Right ventricle myocardium superior (tissue), 1 donor: ENCODE measurements at places on chromosomes 7 and 10. TPM values are rescaled to one million over a fixed set of nuclear protein-coding genes. Genes with fewer than 3 reads are reported as not detected.

The LIPM gene
- not detected for total RNA-seq

- no peak for DNase-seq
Observed at GRCh38 chr10:47264797-47265281, 35.2 kb upstream of the GDF10 start.

The ADAMTS14 gene
- 0.16 TPM for total RNA-seq

DNA sequence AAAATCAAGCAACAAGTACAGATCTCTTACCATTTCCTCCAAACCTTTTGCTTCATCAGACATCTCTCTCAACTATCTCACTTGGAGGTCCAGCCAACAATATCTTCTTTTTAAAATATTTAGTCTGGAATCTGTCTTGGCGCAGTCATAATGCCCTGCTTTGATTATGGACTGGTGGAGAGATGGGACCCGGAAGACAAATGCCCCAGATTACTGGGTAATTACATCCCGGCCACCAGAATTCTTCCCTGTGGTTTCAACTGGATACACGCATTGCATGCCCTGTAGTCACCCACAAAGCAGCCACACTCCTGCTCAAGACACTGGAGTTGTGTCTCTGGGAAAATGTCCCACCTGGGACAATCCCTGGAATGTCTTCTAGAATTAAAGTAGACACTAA, 65.5 kb downstream of the BPGM start:
- no peak for DNase-seq

GRCh38 chr7:118420888-118421287, 196.4 kb downstream of the ANKRD7 start:
- DNase-seq = no peak

DNA sequence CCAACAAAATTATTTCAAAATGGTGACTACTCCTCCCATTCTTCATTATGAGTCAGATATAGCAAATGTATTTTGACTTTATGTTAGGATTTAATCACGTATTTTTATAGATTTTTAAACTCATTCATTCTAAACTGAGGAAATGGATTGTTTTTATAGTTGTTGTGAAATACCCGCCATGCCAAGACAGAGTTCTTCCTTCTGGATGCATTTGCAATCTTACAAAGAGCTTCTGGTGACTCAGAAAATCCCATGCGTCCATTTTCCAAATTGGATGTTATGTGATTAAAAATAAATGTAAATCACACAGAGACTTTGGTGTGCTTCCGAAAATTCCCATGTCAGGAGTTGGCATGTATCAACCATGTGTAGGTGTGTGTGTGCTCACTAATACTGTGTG, 179.3 kb downstream of the TRIL start:
- DNase-seq = no peak

The SFTPA2 gene
- total RNA-seq = 0.27 TPM

GRCh38 chr7:105941596-105941995, 21.5 kb upstream of the CDHR3 start:
- no peak for DNase-seq

- DNase-seq = no peak
Observed at GRCh38 chr10:75613685-75614504, 182.5 kb downstream of the LRMDA start.

DNA sequence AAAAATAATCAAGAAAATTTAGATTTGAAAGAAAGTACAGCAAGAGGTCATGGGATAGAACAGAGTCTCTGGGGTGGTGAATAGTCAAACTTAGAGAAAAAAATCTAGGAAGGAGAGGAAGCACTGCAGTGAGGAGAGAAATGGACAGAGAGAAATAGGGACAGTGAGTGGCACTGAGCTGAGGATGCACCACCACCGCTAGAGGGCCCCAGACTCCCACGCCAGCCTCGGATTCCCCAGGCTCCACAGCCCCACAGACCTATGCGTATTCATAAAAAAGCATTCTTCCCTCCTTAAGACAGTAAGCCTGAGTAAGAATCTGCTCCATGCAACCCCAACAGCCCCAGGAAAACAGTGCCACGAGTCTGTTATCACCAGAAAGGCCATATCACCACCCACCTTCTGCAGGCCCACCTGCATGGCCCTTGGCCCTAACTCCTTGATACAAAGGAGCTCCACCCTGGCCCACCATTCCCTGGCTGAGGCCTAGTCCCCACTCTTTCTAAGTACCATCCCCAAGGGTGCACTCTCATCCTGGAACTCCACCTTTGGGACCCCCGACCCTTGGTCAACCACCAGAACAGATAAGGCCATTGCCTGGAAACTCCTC, 91.0 kb downstream of the ALOX5 start:
- DNase-seq = peak; percentile 83

- DNase-seq = no peak
Observed at GRCh38 chr10:119947300-119947699, 54.8 kb downstream of the SEC23IP start.

GRCh38 chr7:36245684-36246299, 92.7 kb downstream of the EEPD1 start:
- no peak for DNase-seq

The OPN4 gene
- total RNA-seq = 0.40 TPM

The SUGCT gene
- total RNA-seq = 8.4 TPM

DNA sequence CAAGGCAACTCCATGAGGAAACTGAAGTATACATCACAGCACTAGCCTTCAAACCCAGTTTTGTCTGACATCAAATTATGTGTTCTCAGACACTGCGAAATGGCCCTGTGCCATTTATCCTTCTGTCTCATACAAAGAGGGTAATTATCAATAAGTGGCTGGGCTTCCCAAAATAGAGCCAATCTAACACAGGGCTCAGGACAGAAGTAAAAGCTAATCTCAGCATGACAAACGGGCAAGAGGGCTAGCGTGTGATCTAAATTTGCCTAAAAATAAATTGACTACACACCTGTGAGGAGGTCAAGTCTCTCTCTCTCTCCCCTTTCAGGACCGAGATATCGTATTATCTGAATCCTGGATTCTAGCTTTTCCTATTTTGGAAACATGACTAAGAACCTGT, 67.2 kb downstream of the DGKB start:
- no peak for DNase-seq

DNA sequence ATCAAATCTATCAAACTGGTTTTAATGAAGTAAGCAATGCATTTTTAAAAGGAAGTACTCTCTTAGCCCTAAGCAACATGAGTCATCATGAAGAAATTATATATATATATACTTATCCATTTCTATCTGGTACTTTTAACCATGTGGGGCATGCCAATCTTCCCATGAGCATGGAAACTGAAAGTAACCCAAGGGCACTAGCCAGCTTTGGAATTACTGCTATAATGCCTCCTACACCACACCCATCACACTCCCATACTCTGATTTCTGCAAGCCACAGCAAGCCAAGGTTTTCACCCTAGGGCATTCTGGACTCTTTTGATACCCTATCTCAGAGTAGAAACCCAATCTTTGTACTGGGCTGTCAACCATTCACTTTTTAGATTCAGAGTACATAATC, 204.6 kb downstream of the IMMP2L start:
- DNase-seq = no peak

- DNase-seq = no peak
Observed at GRCh38 chr10:5869156-5869555, 20.5 kb downstream of the ANKRD16 start.

- DNase-seq = no peak
Observed at GRCh38 chr10:34178756-34179155, 636.3 kb downstream of the PARD3 start.
